ENCODE measurements at places on chromosomes 2 and 18.

DNA sequence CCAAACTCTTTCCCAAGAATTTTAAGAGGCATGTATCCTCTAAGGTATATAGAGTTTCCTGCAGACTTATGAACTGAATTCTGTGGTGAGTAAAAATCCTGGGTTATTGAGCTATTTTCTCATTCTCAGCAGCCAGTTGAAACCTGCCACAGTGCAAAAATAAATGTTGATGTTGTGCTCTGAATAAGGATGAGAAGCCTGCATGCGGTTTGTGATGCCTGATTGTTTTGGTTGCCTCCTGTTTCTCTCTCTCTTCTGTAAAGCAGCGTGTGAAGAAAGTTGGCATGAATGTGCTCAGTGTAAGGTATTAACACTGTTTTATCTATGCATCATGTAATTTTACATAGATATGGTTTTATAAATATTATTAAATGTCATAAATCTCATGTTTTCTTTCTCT lies 452.6 kb downstream of the CDH2 start:
- no peak for DNase-seq

- no peak for DNase-seq
These were observed 28.5 kb downstream of the MAL start for GRCh38 chr2:95054016-95054415.

DNA sequence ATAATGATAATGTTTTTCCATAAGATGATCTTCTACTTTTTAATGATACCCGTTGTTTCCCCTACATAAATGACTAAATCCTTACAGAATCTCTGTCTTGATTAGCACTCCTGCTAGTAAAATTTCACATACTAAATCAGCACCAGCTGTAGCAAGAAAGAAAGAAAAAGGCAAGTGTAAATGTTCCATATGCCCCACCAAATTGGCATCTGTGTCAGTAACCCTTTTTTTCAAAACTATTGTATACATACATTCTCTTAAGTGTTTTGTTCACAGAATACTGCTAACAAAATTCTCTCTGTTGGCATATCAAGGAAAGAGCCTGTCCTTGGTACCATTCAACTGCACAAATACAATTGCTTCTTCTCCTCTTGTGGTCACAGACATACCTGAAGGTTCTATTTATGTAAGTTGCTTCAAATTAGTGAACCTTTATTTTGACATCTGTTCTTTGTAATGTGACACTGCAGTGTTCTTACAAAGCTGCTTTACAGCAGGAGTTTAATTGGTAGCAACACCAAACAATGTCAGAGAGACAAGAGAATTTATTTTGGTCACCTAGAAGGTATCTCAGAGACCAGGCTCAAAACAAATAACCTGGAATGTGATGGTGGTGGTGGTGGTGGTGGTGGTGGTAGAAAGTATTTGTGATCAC lies 641.9 kb downstream of the ZEB2 start:
- DNase-seq: no peak

DNA sequence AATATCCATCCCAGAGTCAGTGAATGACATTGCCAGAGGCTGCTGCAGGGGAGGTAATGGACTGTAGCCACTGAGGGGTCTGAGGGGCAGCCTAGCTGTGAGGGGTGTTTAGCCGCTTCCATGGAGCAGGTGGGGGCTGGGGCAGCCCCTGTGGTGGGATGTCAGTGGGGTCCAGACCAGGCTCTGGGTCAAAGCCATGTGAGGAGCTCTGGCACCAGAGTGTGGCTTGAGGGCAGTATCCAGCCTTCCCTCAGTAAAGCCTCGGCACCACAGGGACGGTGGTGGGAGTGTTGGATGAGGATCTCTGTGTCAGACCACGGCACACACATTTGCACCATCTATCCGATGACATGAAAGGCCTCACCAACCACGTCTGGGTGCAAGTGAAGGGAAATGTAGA lies 85.0 kb downstream of the INHBB start:
- DNase-seq: no peak

- DNase-seq: no peak
These were observed 131.2 kb downstream of the LYPD6B start for GRCh38 chr2:149169656-149170055.

DNA sequence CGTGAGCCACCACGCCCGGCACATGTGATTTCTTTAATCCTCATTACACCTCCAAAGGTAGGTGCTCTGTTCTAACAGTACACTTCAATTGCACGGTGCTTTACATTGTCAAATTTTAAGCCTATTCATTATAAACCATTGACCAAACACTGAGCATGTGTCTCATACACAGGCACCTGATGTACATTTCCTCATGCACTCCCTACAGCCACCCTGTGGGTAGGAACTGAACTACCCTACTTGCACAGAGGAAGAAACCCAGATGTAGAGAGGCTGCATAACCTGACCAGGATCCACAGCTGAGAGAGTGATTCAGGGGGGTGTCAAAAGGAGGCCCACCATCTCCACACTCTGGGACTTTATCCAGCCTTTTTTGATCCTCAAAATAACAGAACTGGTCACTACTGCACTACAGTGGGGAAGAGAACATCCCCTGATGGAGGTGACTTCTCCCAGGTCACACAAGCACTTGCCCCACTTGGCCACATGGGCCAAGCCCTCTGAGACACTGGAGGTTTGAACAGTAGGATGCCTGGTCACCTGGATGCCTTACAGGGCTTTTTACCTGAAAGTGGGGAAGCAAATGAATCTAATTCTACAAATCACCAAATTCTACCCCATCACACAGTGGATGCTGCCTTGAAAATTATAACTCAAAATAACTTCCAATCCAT lies 6.9 kb upstream of the DPYSL5 start:
- no peak for DNase-seq

DNA sequence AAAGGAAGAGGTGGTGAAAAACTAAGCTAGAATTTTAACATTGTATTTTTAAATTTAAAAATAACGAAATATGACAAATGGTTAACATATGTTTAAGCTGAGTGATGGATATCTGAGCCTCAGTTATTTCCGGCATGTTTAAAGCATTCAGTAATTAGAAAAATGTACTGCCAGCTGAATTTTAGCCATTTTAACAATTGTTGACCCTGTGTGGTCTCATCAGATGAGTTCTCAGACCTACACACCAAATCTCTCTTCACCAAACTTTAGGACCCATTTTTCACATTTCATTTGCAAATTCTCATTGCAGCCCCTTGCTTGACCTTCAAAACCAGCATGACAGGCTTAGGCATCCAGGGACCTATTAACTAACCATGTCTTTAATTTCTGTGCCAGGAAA lies 91.5 kb upstream of the RGPD4 start:
- no peak for DNase-seq

GRCh38 chr18:45439851-45440645 lies 175.2 kb upstream of the SLC14A2 start:
- no peak for DNase-seq

DNA sequence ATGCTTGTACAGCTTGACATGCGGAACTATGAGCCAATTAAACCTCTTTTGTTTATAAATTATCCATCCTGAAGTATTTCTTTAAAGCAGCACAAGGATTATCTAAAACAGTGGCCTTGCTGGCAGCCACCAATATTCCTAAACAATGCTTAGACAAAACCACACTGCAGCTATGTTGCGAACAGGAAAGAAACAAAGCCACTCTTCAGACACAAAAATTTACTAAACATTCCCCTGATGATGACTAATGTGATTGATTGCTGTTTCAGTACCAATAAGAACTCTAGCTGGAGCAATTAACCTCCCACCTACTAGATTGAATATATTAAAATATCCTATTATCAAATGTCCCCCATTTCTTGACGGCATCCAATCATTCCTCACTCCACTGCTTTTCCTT lies 325.8 kb upstream of the REG3G start:
- no peak for DNase-seq

DNA sequence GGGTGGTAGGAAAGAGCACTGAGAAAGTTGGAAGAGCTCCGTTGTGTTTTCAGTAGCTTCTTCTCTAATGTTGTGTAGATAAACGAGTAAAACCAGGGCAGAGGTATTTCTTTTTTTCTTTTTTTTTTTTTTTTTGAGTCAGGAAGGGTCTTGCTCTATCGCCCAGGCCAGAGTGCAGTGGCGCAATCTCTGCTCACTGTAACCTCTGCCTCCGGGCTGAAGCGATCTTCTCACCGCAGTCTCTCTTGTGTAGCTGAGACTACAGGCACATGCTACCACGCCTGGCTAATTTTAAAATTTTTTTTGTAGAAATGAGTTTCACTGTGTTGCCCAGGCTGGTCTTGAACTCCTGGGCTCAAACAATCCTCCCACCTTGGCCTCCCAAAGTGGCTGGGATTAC lies 6.6 kb downstream of the GRHL1 start:
- no peak for DNase-seq

DNA sequence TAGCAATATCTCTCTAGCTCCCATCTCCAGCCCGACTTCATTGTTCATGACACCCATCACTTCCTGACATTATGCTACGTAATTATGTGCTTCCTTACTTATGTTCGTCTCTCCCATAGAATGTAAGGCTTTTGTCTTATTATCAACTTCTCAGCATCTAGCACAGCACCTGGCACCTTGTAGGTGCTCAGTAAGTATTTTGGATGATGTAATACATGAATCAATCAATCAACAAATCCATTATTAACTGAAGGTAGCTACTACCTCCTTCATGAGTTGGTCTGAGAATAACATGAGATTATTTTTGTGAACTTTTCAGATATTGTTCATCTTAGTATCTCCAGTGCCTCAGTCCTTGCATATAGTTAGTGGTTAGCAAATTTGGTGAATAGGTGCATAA lies 109.3 kb downstream of the EN1 start:
- DNase-seq: no peak

DNA sequence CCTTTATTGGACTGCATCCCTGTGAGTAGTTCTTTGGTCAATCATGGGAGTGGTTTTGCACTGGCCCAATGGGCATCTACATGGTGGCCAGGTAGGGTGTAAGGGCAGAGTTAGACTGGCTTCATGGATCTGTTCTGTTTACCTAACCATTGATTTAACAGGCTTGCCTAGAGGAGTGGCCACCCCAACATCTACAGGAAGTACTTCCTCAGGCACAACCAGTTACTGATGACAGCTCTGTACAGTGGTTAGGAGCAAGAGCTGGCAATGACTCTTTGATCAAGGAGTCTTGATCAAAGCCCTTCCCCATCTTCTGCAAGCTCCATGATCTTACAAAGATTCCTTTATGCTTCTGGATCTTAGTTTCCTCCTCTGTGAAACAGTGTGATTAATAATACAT lies 140.9 kb upstream of the CYP1B1 start:
- no peak for DNase-seq

- no peak for DNase-seq
These were observed 6.6 kb downstream of the GAREM2 start for GRCh38 chr2:26179446-26179913.

- no peak for DNase-seq
These were observed 180.3 kb downstream of the EIPR1 start for GRCh38 chr2:3197308-3197707.

- DNase-seq: no peak
These were observed 33.8 kb downstream of the CCDC93 start for GRCh38 chr2:117979911-117980701.

DNA sequence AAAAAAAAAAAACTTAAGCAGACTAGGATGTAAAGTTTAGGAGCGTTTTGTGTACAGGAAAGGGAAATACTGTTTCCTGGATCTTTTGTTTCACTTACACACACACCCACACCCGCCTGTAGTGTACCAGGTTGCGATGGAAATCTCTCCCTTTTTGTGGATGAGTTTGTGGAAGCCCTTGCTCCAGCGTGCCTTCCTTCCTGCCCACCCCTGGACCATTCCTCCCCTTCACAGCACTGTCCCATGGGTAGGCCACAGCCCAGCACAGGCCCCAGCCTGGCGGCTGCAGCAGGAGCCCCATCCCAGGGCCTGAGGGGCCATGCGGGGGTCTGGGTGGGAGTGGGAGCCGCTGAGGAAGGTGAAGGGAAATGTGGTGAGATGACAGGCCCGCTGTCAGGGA lies 15.1 kb downstream of the MALL start:
- DNase-seq: no peak

DNA sequence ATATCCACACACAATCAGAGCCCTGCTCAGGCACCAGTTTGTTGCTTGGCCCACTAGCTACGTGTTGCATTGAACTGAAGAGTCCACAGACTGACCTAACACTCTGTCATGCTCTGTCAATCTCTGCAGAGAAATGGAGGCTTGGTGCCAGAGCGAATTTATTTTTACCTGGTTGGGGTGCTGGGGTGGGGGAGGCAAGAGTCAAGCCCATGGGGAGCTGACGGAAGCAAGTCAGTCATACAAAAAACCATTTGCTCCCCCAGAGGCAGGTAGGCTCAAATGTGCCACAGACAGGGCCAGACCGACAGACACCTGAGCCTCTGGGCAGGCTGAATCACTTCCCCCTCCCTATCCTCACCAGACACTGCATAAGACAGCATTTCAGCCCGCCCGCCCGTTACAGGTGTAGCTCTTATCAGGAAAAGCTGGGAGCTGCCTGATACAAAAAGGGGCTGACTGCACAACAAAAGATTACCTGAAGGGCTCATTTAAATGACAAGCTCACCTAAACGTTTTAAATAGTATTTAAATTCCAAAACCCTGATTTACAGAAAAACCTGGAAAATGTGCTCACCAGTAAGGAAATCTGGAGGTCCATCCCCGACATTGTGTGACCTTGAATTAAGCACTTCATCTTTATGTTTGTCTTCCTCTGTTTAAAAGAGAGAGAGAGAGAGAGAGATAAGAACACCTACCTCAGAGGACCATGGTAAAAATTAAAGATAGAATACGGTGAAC lies 2.1 kb upstream of the PCBP1 start:
- peak; percentile 85 for DNase-seq

- DNase-seq: peak; percentile 54
These were observed 54.2 kb upstream of the SEMA4C start for GRCh38 chr2:96923810-96924774.

DNA sequence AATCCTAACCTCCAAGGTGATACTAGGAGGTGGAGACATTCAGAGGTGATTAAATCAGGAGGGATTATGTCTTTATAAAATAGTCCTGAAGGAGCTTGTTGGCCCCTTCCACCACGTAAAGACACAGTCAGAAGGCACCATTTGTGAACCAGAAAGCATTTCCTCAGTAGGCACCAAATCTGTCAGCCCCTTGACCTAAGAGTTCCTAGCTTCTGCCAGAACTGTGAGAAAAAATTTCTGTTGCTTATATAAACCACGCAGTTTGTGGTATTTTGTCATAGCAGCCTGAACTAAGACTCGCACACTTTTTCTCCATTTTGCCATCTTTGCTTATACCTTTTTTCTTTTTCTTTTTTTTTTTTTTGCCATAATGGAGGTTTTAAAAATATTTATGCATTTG lies 18.6 kb upstream of the NARS1 start:
- no peak for DNase-seq
